Activated gamma-delta T cell treated with Interleukin-2 at 50 U/mL for 16 hours (primary cell): ENCODE measurements at places on chromosomes 12 and 14.

- DNase-seq: no peak
These were observed 115.1 kb upstream of the PCED1B start for GRCh38 chr12:46963977-46964971.

GRCh38 chr12:25435431-25435830 is 117.7 kb downstream of the LMNTD1 start:
- DNase-seq: no peak

DNA sequence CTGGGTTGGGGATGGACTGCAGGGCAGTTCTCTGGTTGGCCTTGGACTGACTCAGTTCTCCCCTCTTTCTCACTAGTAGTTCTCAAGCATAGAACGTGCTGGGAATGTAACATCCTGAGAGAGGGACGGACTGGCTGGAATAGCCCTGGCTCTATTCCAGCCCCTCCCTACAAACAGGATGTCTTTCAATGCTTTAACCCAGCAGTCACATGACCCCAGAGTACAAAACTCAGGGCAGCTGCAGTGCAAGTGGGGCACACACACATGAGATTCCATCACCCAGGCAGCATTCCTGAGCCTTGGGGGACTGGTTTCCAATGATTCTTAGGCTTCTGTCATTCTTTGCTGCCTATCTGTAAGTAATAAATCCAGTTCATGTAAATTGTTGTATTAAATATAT is 1.6 kb upstream of the ACOT6 start:
- no peak for DNase-seq

DNA sequence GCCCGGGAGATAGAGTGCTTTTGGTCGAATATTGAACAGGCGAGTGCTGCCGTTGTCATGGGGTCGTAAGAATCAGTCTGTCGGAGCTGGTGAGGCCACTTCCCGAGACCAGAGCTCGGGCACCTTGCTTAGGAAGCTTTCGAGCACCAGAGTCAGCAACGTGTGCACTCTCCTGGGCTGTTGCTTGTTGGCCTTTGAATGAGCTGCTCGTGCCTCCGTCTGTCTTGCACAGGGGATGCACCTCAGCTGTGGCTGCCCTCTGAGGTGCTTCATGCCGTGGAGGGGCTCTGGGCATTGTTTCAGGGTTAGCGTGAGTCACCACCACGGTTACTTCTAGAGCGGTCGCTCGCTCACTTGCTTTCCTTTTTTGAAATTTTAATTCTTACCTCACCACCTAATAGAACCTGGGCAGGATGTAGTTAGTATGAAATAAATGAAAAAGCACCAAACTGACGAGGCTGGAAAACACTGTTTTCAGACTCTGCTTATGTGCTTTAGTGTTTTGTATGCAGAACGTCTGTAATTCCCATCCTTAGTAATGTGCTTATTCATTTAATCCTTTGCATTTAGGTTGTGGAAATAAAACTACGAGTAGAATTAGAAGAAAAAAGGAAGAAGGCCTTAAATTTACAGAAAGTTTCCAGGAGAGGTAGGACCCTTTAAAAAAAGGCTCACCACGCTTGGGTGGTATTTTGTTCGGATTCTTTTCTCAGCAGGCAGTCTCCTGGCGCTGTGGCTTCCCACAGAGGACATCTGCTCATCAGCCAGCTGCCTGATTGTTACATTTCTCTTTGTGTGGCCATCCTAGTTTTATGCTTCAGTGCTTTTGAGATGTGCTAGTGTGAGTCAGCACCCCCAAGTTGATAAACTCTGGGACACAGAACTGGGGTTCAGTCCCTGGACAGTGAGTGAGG is 40.6 kb downstream of the EP400 start:
- DNase-seq: no peak

DNA sequence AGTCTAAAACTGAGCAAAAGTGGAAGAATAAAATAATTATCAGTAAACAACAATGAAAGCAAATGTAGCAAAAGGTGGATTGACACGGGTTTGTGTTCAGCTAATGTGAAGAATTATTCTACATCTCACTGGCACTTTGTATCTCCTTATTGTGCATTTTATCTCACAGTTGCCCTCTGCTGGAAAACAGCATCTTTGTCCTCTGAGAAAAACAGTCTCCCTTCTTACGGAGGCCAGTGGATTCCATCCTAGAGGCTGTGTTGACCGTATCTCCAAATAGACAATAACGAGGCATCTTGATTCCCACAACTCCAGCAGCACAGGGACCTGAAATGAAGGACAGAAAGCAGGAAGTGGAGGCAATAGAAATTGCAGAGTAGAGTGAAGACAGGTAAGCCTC is 51.3 kb upstream of the PLBD1 start:
- DNase-seq: no peak

- DNase-seq: no peak
These were observed 182.1 kb downstream of the CAPZA3 start for GRCh38 chr12:18919871-18920511.

DNA sequence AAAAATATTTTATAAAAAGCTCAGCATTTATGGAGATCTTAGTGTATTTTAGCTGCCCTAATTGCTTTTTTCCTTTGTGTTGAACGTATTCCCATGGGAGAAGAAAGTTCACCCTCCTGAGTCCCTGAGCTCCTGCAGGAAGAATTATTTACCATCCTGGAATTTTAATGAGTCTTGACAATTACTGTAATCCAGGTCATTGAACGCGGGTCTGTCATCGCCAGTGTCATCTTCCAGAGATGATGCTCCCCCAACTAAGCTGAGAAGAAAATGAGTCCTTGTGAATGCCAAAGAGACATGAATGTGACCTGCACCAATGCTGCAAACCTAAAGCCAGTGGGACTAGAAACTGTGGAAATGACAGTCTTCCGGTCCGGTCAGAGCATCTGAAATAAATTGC is 129.5 kb downstream of the FBXL14 start:
- DNase-seq: no peak
